ENCODE measurements at places on chromosomes 7 and 10.

DNA sequence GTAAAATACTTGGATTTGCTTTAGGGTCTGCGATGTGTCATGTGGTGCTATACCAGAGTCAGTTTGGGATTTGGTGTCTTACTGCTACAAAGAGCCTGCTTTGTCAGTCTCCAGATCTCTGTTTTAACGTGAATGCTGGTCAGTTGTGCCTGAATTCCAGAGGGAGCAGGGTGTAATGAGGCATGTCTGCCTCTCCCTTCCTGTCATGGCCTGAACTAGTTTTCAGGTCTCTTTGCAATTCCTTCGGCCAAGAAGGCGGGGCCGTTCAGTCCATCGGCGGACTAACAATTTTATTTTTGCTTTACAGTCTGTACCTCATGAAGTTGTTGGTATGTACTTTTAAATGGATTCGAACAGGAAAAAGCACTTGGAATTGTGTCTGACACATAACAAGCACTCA lies 465.1 kb upstream of the ADARB2 start:
- peak; percentile 56 for DNase-seq

DNA sequence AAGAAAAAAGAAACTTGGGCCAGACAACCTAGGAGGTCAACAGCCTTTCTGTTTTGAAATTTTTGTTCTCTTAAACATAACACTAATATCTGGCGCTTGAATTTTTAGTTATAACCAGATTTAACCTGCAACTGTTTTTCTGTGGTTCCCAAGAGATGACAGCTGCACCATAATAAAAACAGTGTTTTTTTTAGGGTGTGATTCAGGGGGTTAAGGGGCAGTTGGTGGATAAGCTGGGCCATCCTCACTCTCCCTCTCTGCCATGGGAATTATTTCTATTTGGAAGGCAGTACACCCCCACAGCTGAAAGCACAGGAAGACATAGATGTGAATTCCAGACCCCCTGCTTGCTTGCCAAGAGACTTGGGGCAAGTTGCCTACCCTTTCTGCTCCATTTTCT lies 20.1 kb upstream of the TM9SF3 start:
- no peak for DNase-seq

GRCh38 chr10:47348661-47349470 lies 703 bp downstream of the RBP3 start:
- no peak for DNase-seq

DNA sequence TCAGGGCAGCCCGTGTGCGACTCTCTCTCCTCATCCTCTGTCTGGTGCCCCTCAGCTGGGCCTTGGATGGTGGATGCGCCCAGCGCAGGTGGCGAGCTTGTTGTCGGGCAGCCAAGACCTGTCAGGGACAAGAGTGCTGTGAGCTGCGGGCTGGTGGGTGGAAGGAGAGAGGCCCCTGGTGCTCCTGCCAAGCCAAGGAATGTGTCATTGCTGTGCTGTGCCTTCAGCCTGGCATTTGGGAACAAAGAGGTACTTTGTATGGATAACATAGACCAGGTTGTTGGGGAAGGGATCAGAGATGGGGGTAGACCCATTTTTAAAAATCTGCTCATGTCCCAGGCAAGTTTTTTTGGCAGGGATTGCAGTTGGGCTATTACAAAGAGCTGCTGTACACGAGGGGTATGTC lies 120.9 kb downstream of the PKD1L1 start:
- DNase-seq, result peak; percentile 37

- DNase-seq, result no peak
Observed at GRCh38 chr10:62471711-62472110, 97.5 kb downstream of the ZNF365 start.

- no peak for DNase-seq
Observed at GRCh38 chr10:47189802-47190201, 110.2 kb upstream of the GDF10 start.

DNA sequence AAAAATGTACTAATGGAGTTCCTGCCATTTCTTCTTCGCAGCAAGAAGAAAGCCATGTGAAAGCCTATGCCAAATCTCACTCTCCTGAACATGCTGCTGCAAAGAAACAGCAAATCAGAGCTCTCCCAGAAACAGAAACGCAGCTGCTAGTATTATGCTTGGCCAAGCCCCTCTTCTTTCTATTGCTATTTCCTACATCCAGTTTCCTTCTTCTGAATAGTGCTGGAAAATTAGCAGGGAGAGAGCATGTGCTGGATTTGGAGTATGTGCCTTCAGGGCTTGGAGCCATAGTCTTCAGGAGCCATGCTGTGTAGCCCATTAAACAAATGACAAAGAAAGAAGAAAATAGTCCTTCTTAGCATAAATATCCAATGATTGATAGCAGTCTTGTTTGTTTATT lies 852.0 kb upstream of the PHF14 start:
- peak; percentile 48 for DNase-seq

GRCh38 chr7:23372611-23373010 lies 73.5 kb downstream of the MALSU1 start:
- no peak for DNase-seq

GRCh38 chr10:62759599-62760175 lies 44.8 kb upstream of the ADO start:
- DNase-seq, result no peak

DNA sequence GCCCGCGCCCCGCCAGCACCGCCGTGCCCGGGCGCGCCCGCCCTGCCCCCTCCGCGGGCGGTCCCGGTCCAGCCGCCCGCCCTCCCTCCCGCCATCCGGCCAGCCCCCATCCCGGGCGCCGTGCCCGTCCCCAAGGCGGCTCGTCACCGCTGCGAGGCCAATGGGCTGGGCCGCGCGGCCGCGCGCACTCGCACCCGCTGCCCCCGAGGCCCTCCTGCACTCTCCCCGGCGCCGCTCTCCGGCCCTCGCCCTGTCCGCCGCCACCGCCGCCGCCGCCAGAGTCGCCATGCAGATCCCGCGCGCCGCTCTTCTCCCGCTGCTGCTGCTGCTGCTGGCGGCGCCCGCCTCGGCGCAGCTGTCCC lies at the start of gene HTRA1:
HTRA1 (plus strand) TSS at position 187 of the 362 bp plus-strand sequence; CDS start at position 287, 100 bp downstream.
- DNase-seq, result peak; percentile 78

- DNase-seq, result no peak
Observed at GRCh38 chr7:2109936-2110609, 122.7 kb downstream of the MAD1L1 start.

GRCh38 chr10:4239186-4239585 lies 454.2 kb upstream of the KLF6 start:
- DNase-seq, result no peak

GRCh38 chr10:59724098-59724938 lies 14.7 kb upstream of the SLC16A9 start:
- no peak for DNase-seq

DNA sequence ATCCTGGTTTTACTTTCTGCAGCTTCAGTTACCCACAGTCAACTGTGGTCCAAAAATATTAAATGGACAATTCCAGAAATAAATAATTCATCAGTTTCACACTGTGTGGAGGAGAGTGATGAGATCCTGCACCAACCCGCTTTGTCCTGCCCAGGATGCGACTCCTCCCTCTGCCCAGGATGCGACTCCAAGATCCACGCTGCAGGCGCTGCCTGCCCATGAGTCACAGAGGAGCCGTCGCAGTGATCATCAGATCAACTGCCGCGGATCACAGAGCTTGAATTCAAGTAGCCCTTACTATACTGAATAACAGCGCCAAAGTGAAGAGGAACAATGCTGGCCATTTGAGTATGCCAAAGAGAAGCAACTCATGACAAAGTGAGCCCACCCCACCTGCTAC lies 61.5 kb downstream of the GRB10 start:
- no peak for DNase-seq

DNA sequence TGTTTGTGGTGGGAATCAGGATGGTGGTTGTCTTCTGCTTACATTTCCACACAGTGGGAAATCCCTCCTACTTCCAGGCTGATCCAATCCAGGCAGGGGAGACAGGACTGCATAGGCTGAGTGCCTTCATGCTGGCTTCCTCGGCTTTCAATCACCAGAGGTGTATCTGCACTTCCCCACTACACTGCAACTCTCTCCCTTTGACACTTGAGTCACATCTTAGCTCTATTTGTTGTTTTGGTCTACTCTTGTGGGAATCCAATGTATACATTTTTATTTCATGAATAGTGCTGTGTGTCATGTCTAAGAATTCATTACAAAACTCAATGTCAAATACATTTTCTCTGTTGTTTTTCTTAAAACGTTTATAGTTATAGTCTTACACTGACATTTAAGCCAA lies 735.6 kb downstream of the XPNPEP1 start:
- DNase-seq, result no peak

DNA sequence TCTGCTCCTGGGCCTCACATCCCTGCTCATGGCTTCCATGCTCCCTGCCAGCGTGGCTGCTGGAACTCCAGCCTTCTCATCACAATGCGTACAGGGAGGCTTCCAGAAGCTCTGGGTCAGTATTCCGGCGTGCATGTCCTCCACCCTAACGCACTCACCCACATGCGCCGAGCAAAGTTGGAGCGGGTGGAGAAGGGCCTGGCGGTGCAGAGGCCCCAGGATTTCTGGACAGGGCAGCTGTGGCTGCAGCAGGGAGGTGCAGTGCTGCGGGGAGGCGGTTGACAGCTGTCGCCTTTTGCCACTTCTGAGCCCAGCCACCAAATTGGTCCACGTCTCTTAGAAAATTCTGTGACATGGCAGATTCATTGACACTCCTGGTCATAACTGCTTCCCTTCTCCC lies 33.6 kb upstream of the FAM20C start:
- no peak for DNase-seq

DNA sequence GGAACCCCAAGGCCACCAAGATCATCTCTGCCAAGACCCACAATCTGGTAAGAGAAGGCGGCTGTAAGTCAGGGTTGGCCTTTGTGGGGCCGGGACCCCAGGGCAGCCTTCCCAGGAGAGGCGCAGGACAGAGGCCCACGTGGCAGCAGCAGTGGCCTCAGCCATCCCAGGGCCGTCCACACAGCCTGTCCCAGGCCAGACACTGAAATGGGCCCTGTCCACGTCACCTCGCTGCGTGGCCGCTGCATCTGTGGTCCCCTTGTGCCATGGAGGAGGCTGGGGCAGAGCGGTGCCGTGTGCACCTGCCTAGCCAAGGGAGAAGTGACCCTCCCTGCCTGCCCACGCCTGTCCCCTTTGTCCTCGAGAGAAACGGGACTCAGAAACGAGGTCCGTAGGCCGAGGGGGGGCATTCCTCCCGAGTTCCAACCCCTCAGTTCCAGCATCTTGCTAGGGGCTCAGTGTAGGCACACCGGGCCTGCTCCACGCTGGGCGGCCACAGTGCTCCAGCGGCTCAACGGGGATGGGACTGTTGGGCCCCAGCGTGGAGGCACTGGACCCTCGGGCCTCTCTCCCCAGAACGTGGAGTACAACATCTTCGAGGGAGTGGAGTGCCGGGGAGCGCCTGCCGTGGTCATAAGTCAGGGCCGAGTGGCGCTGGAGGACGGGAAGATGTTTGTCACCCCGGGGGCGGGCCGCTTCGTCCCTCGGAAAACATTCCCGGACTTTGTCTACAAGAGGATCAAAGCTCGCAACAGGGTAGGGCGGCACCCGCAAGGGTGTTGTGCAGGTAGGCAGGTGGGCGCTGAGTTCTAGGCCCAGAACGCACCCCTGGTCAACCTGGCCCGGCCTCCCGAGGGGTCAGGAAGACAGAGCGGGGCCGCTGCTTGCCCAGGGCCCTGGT lies 15.6 kb downstream of the DPYSL4 start:
- DNase-seq, result no peak

- DNase-seq, result no peak
Observed at GRCh38 chr7:106255246-106255645, 29.5 kb downstream of the NAMPT start.

- no peak for DNase-seq
Observed at GRCh38 chr7:117692338-117692737, 180.9 kb downstream of the CTTNBP2 start.

- DNase-seq, result no peak
Observed at GRCh38 chr10:128097783-128098182, 28.4 kb downstream of the MKI67 start.

DNA sequence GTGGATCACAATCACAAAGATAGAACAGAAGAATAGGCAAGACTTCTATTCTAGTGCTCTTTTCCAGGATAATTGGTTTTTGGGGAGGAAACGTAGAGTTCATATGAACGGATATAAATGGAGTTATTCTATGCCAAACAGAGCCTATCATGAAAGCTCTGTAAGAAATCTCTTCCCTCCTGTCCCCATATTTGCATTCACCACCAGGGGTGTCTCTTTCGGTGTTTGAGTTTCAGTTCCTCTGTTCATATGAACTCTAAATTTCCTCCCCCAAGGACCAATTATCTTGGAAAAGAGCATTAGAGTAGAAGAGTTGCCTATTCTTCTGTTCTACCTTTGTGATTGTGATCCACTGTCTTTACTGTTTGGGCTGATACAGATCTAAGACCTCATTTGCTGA lies 48.3 kb upstream of the CDC14C start:
- DNase-seq, result no peak

DNA sequence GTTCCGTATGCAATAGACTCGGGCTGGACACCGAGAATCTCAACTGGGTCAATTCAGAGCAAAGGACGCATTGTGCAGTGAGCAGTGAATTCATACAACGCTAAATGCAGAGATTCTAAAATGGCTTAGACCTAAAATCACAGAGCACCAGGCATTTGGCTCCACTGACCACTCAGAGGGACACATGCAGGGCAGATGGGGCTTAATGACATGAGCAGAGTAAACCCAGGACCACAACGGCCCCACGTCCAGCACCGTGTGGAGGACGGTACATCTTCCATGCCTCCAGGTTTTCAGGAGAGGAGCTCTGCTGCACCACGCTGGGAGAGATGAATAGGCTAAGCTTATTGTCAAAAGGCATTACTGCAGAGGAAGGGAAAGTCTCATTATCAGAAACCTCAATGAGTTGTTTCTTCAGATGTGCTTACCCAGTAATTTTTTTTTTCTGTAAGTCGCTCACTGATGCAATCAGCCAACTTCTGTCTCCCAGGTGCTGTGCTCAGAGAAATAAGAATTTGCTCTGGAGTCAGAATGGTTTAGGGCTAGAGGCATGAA lies 555.0 kb downstream of the PTPRN2 start:
- no peak for DNase-seq

GRCh38 chr7:125573126-125573525 lies 643.5 kb upstream of the POT1 start:
- no peak for DNase-seq

GRCh38 chr7:106284714-106285050 lies at the start of gene NAMPT:
TSS of gene NAMPT (minus strand) at chr7:106284983. CDS start at chr7:106284884, 99 bp downstream.
- DNase-seq, result no peak

GRCh38 chr10:132275426-132276178 lies 32.1 kb downstream of the STK32C start:
- no peak for DNase-seq

GRCh38 chr10:114487815-114488536 lies 83.7 kb upstream of the AFAP1L2 start:
- no peak for DNase-seq

DNA sequence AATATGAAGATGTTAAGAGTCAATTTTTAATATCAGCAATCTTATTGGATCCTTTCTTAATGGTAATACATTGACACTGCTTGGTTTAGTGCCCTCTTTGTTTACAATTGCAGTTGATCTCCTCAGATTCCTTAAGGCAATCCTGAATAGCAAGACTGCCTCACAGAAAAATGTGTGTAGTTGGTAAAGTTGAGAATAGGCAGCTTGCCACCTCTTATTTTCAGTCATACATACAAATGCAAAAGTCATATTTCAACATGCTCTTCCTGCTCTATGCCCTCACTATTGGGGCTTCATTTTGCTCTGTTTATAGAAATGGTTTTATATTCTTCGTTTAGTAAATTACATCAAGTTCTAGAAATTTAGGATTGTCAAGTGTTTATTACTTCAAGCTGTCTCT lies 661.1 kb upstream of the ANKRD30A start:
- DNase-seq, result no peak

GRCh38 chr10:70163448-70163847 lies 6.9 kb downstream of the SAR1A start:
- no peak for DNase-seq

All from ecto neural progenitor cell (in vitro differentiated cells).